Thoracic aorta endothelial cell (primary cell): ENCODE measurements at places on chromosomes 4 and X. TPM values are rescaled to one million over a fixed set of nuclear protein-coding genes. Genes with fewer than 3 reads are reported as not detected.

Gene UGT2A3
- not detected in 2 replicates for total RNA-seq

Gene RBM46
- total RNA-seq = not detected in 2 replicates

Gene UGT2B10
- total RNA-seq = not detected in 2 replicates

Gene DSPP
- not detected in 2 replicates for total RNA-seq

Gene CCDC158
- not detected in 2 replicates for total RNA-seq

Gene TMEM31
- not detected in 2 replicates for total RNA-seq

Gene EMCN
- 17.3 and 94.7 TPM in 2 replicates for total RNA-seq

Gene ZNF732
- total RNA-seq = 1.6 and 3.2 TPM in 2 replicates

Gene EPHA5
- not detected in 2 replicates for total RNA-seq

Gene SPOCK3
- 0.43 TPM in 1 of 2 replicates, not detected in the other for total RNA-seq

Gene NDP
- 0.27 and 1.2 TPM in 2 replicates for total RNA-seq

Gene SHROOM3
- total RNA-seq = 5.1 and 10.2 TPM in 2 replicates

Gene CFAP99
- total RNA-seq = not detected in 2 replicates

Gene HMX1
- not detected in 2 replicates for total RNA-seq

Gene BEND4
- total RNA-seq = 0.13 and 2.4 TPM in 2 replicates

Gene RBMXL3
- total RNA-seq = not detected in 2 replicates

Gene MAGEA10
- total RNA-seq = not detected in 2 replicates

Gene REST
- 69.3 and 71.0 TPM in 2 replicates for total RNA-seq

Gene CLTRN
- not detected in 2 replicates for total RNA-seq

Gene CXCL10
- not detected in 2 replicates for total RNA-seq

Gene DDIT4L
- 17.0 and 31.8 TPM in 2 replicates for total RNA-seq

Gene TNIP3
- total RNA-seq = 0.80 and 0.86 TPM in 2 replicates

Gene GPRASP1
- 1.9 and 2.4 TPM in 2 replicates for total RNA-seq

Gene PWWP3B
- total RNA-seq = 1.1 and 1.3 TPM in 2 replicates

Gene NKX6-1
- total RNA-seq = not detected in 2 replicates

Gene FRMD7
- total RNA-seq = not detected in 2 replicates

Gene HTN3
- total RNA-seq = not detected in 2 replicates

Gene CYTL1
- total RNA-seq = 45.8 and 113 TPM in 2 replicates

Gene ATP1B4
- not detected in 2 replicates for total RNA-seq

Gene SCRG1
- under 0.01 and 0.07 TPM in 2 replicates for total RNA-seq
